Activated naive CD4-positive, alpha-beta T cell treated with anti-CD3 and anti-CD28 coated beads for 36 hours (primary cell): ENCODE measurements at places on chromosomes 13 and 19. TPM values are rescaled to one million over a fixed set of nuclear protein-coding genes. Genes with fewer than 3 reads are reported as not detected.

Gene TNFRSF19
- not detected for total RNA-seq

Gene CEACAM19
- total RNA-seq, result 0.17 TPM

Gene PLD3
- 58.2 TPM for total RNA-seq

Gene SIGLEC10
- total RNA-seq, result not detected
